Vagina (tissue), 2 donors: ENCODE measurements at places on chromosomes 13 and 19. TPM values are rescaled to one million over a fixed set of nuclear protein-coding genes. Genes with fewer than 3 reads are reported as not detected.

GRCh38 chr13:109819874-109820273, 33.5 kb upstream of the IRS2 start:
- no peak for DNase-seq

DNA sequence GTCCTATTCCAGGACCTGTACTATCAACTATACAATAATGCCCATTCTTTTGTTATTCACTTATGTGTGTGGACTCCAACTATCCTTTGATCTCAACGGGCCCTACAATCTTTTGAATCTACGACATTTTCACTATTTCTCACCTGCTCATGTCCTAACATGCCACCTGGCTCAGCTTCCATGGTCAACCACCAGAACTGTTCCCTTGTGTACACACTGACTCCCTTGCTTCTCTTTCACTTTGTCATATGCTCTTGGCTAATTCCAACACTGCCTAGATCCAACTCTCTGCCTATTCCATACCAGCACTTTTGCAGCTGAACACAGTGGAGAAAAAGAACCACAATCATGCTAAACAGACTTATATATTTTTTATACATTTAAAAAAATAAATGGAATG, 53.1 kb downstream of the MICU2 start:
- no peak for DNase-seq

DNA sequence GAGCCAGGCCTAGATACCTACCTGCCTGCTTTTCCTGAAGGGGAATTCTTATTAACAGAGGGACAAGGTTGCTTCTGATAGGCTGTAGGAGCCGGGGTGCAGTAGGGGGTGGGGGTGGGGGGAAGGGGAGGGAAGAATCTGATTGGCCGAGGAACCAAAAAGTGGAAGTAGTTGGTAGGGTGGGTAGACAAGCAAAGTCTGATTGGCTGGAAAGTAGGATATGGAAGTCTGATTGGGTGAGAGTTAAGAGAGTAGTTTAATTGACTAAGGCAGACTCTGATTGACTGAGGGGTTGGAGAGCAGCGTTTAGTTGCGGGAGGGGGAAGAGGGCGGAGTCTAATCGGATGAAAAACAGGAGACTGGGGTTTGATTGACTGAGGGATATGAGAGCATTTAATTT, 9.4 kb upstream of the CYP4F22 start:
- no peak for DNase-seq

- DNase-seq, result no peak
These were observed 314.6 kb downstream of the LIG4 start for GRCh38 chr13:107900775-107901174.

DNA sequence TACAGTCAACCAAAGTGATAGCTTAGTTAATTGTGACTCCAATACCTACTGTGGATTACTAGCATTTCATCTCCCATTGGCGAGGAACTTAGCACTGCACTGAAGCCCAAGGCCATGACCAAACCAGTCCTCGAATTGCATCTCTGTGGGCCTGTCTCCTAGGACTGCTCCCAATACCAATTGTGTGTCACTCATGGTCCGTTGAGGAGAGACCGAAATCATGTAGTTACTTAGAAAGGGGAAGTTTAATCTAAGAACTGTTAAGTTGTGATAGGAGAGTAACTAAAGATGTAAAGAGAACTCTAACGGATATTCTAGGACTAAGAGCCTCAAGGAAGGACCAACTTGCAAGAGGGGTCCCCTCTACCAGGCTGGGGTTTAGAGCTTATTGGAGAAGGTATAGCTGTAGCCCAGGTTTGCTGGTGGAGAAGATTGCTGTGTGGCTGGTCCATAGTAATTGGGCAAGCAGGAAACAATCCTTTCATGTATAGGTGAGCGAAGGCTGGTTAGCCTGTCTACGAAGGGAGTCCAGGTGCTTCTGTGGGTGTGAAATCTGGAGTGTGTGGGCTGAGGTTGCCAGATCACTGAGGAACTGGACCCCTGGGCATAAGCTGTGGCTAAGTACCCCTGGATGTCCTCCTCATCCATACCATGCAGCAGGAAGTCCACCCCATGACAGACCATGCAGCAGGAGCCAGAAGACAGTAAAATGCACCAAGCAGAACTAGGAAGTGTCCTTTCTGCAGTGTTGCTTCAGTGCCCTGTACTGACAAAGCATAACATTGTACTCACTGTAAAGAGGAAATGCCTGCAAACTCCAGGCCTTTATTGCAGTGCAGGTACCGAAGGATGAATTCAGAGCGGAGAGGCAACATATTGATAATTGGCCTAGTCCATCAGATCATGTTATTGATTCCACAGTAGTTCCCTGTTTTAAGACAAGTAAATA, 30.8 kb downstream of the DNAJC3 start:
- no peak for DNase-seq

- no peak for DNase-seq
These were observed 2.8 kb downstream of the TNFSF13B start for GRCh38 chr13:108272333-108272732.

DNA sequence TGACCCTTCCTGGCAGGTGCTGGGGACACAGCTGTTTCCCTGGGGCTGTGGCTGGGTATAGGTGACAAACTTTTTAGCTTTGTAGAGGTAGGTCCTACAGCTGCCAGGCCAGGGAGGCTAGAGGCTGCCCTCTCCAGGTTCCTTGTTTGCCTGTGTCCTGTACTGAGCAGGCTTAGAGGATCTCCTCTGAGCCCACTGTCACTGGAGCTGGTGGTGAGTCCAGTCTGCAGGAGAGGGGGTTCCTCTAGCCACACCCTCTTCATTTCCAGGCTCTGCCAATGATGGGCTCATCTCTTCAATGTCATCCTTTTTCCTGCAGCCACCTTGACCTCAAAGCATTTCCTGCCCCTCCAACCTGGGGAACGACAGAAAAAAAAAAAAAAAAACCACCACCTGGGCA, 12.6 kb upstream of the RAB11B start:
- no peak for DNase-seq

- DNase-seq, result peak; percentile 91
These were observed at the start of gene PCCA for GRCh38 chr13:100088644-100089464. TSS of gene PCCA (plus strand) at chr13:100089093. CDS start at chr13:100089121, 28 bp downstream.

DNA sequence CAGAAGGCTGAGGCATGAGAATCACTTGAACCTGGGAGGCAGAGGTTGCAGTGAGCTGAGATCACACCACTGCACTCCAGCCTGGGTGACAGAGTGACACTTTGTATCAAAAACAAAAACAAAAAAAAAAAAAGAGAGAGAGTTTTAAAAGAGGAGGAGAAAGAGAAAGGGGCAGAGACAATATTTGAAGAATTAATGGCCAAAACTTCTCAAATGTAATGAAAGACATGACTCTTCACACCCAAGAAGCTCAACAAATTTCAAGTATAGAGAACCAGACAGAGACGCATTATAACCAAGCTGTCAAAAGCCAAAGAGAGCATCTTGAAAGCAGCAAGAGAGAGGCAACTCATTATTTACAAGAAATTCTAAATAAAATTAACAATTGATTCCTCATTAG, 36.9 kb upstream of the USP12 start:
- DNase-seq, result no peak

GRCh38 chr19:3132971-3133792, 2.7 kb upstream of the GNA15 start:
- DNase-seq, result no peak

GRCh38 chr13:47005756-47006414, 109.0 kb upstream of the HTR2A start:
- DNase-seq, result no peak

- DNase-seq, result no peak
These were observed 301 bp downstream of the POP4 start for GRCh38 chr19:29606420-29606747.

DNA sequence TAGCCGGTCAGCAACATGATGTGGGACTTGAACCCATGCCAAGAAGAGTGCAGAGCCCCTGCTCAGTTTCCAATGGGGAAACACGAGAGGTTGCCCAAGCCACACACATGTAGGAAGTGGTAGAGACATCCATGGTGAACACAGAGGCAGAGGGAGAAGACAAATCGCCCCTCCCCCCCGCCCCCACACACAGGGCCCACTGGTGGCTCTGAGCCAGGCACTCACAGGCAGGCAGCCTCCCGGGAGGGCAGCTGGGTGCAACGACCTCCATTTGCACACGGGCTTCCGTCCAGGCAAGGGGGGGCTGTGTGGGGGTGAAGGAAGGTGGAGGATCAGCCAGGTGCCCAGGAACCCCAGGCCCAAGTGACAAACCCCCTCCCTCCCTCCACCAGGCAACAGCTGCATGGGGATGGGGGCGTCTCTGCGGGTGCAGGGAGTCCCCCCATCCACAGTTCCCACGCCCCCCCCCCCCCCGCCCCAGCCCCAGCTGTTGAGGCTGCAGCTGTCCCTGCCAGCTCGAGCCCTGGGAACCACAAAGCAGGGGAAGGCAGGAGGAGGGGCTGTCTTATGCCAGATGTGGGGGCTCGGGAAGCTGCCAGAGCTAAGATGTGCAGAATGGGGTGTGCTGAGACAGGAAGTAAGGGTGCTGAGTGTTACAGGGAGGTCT, 3.4 kb downstream of the NOTCH3 start:
- no peak for DNase-seq

DNA sequence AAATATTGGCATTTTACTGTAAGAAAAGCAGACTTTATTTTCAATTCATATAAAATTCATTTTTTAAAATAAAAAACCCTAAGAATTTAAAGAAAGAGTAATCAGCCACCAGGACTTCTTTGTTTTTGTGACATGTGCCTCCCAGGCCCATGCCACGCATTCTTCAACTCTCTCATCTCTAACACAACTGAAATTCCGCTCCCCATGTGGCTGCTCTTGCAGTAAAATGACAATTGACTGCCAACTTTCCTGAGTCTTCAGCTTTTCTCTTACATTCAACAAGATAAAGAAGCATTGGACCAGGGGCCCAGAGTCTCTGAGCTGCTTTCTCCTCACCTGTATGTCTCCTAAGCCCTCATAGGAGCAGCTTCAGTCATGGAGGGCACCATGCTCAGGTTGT, 372.1 kb downstream of the UQCRFS1 start:
- no peak for DNase-seq

The OVOL3 gene
- total RNA-seq, result not detected

The ZNF112 gene
- total RNA-seq, result 9.6 TPM

The SOHLH2 gene
- total RNA-seq, result not detected

The ATXN8OS gene
- total RNA-seq, result not detected

The PLD3 gene
- 177 TPM for total RNA-seq

The TPTE2 gene
- total RNA-seq, result not detected
